ENCODE measurements at places on chromosomes 3 and 15.
A peak's percentile ranks its signal among the peaks of the same experiment; 100 is the strongest.

DNA sequence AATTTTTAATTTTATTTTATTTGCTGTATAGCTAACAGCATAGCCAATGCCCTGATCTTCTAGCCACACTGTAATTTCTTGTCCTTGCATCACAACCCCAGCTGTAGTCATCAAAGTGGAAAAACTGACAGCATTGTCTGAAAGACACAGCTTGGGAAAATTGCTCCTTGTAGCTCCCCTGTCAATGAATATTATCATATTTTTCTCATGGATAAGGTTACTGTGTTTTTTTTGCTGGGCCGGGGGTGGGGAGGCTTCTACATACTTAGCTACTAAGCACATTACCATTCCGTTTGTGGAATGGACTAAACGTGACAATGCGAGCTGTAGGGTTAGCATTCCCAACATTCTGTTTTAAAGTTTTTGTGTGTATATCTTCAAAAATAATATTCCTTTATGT, 381.3 kb downstream of the TIGIT start:
- DNase-seq: no peak

- no peak for DNase-seq
Measured at GRCh38 chr15:72389231-72389630, 8.9 kb upstream of the TMEM202 start.

- DNase-seq: no peak
Measured at GRCh38 chr15:91564631-91565030, 288.9 kb upstream of the SLCO3A1 start.

DNA sequence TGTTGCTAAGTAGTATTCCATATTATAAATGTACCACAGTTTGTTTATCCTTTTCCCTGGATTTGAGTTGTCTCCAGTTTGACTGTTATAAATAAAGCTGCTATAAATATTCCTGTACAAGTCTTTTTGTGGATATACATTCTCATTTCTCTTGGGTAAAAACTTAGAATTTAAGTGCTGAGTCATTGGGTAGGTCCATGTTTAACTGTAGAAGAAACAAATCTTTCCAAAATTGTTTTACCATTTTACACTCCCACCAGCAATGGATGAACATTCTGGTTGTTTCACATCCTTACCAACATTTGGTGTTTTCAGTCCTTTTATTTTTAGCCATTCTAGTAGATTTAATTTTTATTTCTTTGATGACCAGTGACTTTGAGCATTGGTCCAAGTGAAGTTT, 74.0 kb upstream of the TNFAIP8L3 start:
- DNase-seq: no peak

- peak; percentile 34 for DNase-seq
Measured at GRCh38 chr3:141487521-141488252, 860 bp downstream of the RASA2 start.
